ENCODE measurements at places on chromosomes 7 and 10.

DNA sequence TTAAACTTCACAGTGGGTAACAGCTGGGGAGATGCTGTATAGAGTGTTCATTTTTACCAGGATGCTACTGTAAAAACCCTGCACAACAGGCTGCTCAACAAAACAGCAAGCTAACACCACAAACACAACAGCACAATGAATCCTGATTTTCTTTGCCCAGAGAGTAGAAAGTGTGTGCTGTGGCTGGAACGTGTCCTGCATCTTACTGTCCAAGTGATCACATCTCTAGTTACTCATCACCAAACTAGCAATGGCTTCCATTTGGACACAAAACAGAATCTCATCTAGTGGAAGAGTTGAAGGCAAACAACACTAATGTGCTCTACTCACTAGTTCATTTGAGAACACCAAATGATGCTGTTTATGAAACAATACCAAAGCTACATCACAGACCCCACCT is 121.2 kb downstream of the SLC25A13 start:
- no peak for DNase-seq

DNA sequence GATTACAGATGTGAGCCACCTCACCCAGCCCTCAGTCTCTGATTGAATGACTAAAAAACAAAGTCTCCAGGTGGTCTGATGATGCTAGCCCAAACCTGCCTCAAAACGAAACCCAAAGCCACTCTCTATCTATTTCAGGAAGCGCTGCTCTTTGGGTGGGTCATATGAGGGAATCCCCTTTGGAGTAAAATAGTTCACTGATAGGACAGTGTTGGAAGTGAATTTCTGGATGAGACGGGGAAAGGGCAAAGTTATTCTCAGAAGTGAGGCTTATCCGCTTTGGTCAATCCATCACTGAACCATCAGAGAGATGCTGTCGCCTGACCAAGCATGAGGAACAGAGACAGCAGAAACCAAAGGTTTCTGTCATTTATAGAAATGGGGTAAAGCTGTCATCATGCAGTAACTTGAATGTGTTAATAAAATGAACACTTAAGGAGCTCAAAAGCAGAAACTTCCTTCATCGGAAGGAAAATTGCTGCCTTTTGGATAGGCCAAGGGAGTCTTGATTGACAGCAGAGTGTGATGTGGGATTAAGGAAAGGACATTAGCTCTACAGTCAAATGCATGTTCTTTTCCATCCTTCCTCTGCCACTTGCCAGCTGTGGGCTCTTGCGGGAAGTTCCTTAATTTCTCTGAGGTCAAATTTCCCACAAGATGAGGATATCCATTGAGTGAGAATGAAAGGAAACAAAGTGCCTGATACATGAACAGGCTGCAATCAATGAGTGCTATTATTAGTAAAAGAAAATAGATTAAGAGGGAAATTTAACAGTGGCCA is 64.9 kb upstream of the C1QL3 start:
- DNase-seq, result no peak

DNA sequence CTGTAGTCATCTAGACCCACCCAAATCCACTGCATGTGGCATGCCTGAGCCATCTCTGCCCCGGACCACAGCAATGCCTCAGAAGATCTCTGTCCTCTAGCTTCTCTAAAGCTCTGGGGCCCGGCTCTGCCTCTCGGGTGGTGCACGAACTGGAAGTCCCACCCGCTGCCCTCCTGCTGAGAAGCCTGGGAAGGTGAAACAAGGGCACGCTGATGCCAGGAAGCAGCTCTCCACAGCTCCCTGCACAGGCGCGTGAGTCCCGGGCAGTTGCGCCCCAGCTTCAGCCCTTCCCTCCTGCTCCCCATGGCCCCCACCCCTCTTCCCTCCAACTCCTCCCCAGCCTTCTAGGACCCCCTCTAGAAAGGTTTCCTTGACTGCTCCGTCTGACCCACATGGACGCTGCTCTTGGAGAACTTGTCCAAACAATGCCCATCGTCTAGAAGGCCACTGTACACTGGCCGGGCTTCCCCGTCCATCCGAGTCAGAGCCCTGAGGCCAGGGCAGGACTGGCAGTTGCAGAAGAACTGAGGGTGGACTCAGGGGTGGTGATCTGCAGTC is 12.8 kb downstream of the KCNH2 start:
- no peak for DNase-seq

DNA sequence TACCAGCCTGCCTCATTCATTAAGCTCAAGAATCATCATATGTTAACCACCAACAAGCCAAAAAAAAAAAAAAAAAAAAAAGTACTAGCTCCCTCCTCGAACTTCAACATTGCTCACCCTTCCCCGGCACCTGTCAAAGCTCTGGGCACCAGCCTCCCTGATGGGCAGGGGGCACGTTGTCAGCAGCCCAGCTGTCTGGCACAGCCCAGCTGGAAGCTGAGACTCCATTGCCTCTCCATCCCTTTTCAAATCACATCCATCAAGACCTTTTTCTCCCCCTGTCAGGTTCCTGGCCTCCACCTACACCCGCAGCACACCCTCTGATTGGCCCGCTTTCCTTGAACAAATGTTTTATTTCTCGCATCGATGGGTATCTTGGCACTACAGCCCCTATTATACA is 913.3 kb upstream of the AUTS2 start:
- DNase-seq, result no peak

- DNase-seq, result peak; percentile 23
Observed at GRCh38 chr10:5888843-5889623, 660 bp downstream of the ANKRD16 start.

DNA sequence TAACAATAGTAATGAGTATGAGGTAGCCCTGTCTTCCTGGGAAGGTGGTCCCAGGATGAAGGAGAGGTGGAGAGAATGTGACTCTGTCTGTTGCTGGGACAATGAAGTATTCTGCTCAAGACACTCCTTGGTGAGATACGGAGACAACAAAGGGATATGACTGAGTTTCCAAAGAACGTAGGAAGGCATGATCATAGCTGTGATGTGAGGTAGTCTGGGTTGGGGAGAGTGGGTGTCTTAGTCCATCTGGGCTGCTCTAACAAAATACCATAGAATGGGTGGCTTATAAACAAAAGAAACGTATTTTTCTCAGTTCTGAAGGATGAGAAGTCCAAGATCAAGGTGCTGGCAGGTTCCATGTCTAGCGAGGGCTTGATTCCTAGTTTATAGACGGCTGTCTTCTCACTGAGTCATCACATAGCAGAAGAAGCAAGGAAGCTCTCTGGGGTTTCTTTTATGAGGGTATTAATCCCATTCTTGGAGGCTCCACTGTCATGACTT is 84.9 kb upstream of the RHOBTB1 start:
- DNase-seq, result no peak

- peak; percentile 49 for DNase-seq
Observed at GRCh38 chr10:62374862-62375710, 917 bp downstream of the ZNF365 start.

- DNase-seq, result no peak
Observed at GRCh38 chr10:34648919-34649318, 166.2 kb downstream of the PARD3 start.

- DNase-seq, result no peak
Observed at GRCh38 chr7:67251986-67252558, 255.4 kb downstream of the TYW1 start.

- no peak for DNase-seq
Observed at GRCh38 chr7:64558781-64559180, 4.1 kb downstream of the ZNF680 start.

GRCh38 chr10:92181575-92181974 is 109.3 kb downstream of the CPEB3 start:
- DNase-seq, result peak; percentile 30

- DNase-seq, result peak; percentile 89
Observed at GRCh38 chr10:95266674-95267095, 24.1 kb downstream of the PDLIM1 start.

- DNase-seq, result peak; percentile 97
Observed at GRCh38 chr7:140625908-140626868, 14.4 kb downstream of the DENND2A start.

DNA sequence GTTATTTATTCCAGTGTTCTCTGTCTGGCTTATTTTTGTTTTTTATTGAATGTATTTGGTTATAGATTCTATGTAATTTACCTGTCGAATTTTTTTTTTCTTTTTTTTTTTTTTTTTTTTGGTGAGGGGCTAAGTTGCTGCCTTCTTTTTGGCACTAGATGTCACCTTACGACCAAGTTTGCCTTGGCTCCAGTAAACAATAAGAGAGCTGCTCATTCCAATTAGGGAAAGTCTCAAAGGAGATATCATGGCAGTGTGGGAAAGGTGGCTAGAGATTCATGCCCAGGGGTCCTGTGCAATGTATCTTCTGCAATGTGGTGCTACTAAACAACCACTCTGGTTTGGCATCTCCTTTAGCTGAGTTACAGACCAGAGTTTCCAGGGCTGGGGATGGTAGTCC is 84.0 kb downstream of the PTPN20 start:
- DNase-seq, result peak; percentile 5

GRCh38 chr7:129816742-129817141 is 136.0 kb downstream of the UBE2H start:
- no peak for DNase-seq

- peak; percentile 23 for DNase-seq
Observed at GRCh38 chr10:92177546-92177945, 113.3 kb downstream of the CPEB3 start.

- DNase-seq, result no peak
Observed at GRCh38 chr10:78194050-78194449, 160.4 kb downstream of the RPS24 start.

DNA sequence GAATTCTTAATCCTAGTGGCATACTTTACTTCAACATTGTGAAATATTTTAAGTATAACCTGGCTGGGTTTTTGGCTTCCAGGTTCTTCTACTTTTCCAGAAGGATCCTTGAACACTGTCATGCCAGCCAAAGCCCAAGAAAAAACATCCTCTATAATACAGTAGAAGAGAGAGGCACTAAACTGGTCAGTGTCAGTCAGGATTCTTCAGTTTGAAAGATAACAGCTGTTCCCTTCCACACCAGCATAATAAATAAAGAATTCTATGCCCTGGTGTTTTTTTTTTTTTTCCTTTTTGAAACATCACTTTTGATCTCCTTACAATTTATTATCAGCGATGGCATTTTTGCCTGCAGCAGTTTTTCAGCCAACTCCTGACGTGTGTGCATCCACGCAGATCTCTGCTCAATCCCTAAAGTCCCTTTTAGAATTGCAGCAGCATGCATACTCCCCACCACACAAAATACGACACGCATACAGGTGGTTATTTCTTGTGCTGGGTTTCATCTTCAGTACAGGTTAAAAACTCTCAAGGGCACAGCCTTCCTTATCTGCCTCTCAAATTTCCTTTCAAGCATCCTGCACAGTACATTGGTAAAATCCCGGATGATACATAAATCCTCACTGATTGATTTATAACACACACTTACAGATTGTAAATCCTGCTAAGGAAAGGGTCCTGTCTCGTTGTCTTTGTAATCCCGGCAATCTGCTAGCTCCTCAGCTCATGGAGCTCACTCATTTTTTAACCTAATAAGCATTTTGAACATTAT is 100.2 kb downstream of the TPK1 start:
- DNase-seq, result no peak

DNA sequence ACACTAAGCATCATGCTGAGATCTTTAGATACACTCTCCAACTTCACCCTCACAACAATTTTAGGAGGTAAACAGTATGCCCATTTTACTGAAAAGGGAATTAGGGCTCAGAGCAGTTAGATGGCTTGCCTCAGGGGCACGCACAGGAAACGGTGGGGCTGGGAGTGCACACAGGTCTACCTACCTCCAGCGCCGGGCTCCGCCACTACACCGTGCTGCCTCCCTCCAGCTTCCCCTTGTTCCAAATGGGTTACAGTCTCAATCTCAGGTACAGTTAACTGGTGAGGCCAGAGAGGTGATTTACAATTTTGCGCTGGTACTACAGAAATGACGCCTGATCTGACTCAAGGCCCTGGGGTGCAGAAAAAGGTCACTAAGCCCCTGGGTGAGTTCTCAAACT is 142.0 kb downstream of the NOC3L start:
- DNase-seq, result no peak

DNA sequence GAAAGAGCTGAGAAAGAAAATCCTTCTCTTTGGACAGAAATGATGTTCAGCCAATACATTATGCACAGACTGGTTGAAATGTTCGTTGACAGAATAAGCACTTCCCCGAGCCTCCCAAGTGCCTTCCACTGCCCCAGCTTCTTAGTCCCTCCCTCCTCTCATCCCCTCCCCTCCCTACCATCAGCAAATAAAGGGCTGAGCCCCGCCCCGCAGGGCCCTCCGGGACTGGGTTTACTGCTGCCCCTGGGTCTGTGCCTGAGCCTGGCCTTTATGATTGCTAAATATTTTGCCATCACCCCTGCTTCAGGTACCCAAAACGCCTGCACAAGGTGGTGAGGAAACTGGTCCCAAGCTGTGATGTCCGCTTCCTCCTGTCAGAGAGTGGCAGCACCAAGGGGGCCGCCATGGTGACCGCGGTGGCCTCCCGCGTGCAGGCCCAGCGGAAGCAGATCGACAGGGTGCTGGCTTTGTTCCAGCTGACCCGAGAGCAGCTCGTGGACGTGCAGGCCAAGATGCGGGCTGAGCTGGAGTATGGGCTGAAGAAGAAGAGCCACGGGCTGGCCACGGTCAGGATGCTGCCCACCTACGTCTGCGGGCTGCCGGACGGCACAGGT is 28.1 kb downstream of the HKDC1 start:
- DNase-seq, result no peak

GRCh38 chr10:63313066-63313717 is 152.6 kb downstream of the JMJD1C start:
- no peak for DNase-seq

- DNase-seq, result no peak
Observed at GRCh38 chr7:148717266-148717793, 18.6 kb downstream of the CUL1 start.

- DNase-seq, result no peak
Observed at GRCh38 chr7:120441850-120442249, 168.9 kb downstream of the KCND2 start.

DNA sequence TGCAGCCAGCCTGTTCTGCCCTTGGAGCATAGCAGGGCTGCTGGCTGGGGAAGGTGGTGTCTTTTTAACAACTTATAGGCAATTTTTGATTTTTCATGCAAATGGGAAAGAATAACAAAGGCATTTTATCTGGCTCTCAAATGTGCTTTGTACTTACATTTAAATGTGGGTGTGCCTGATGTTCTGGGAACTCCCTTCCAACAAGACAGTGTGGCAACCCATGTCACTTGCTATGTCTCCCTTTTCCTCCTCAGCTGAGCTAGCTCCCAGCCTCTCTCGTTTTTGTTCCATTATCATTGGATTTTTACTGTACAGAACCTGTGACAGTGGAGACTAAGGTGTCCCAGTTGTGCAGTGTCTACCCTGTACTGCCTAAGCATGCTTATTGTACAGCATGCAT is 93.5 kb upstream of the PDCD4 start:
- DNase-seq, result no peak

GRCh38 chr7:110922906-110923305 is 168.0 kb upstream of the LRRN3 start:
- DNase-seq, result peak; percentile 84

DNA sequence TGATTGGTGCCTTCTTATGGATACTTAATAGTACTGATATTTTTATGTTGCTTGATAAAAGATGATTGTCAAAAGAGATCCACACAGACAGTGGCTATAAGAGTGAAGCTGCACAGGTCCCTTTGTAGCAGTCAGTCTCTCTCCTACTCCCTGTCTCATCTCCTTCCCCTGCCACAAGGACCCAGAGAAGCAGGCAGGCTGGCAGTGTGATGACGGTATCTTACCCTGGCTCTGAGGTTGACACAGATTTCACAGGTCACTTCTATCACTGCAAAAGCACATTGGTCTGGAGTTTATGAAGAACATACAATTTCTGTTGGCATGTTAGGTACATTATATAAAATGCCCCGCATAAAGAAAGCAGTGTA is 64.4 kb upstream of the AHR start:
- peak; percentile 14 for DNase-seq

GRCh38 chr10:130140425-130140824 is 4.2 kb downstream of the GLRX3 start:
- DNase-seq, result no peak

Measured in choroid plexus epithelial cell (primary cell).